ENCODE measurements at places on chromosomes 2 and 18. TPM values are rescaled to one million over a fixed set of nuclear protein-coding genes. Genes with fewer than 3 reads are reported as not detected.

Gene FHOD3
- total RNA-seq, result not detected

Gene TNFRSF11A
- total RNA-seq, result 5.5 TPM

Gene CIDEA
- 2.4 TPM for total RNA-seq

Gene MAL
- not detected for total RNA-seq

Gene GREB1
- total RNA-seq, result 0.13 TPM

Data from thoracic aorta endothelial cell (primary cell).